ENCODE measurements at places on chromosomes 16 and 17.

- no peak for DNase-seq
Measured at GRCh38 chr16:6111390-6111789, 1013.8 kb upstream of the EEF2KMT start.

- DNase-seq = no peak
Measured at GRCh38 chr17:5861854-5862253, 208.3 kb upstream of the WSCD1 start.

- DNase-seq = no peak
Measured at GRCh38 chr17:44124118-44124438, 637 bp upstream of the HDAC5 start.

DNA sequence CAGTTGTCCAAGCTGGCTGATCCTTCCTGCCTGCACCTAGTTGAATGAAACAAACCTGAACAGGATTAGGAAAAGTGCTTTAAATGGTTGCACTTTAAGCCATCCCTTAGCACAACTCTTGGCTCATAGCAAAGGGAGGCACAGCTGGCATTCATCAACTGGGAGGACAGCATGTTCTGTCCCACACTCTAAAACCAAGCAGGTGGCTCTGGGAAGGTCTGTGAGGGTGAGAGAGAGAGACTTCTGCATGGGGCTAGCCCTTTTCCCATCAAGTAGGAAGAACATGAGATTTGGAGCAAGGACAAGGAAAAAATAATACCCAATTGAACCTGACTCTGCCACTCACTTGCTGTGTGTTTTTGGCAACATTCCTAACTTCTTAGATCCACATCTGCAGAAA is 140.9 kb upstream of the CCL2 start:
- DNase-seq = no peak

DNA sequence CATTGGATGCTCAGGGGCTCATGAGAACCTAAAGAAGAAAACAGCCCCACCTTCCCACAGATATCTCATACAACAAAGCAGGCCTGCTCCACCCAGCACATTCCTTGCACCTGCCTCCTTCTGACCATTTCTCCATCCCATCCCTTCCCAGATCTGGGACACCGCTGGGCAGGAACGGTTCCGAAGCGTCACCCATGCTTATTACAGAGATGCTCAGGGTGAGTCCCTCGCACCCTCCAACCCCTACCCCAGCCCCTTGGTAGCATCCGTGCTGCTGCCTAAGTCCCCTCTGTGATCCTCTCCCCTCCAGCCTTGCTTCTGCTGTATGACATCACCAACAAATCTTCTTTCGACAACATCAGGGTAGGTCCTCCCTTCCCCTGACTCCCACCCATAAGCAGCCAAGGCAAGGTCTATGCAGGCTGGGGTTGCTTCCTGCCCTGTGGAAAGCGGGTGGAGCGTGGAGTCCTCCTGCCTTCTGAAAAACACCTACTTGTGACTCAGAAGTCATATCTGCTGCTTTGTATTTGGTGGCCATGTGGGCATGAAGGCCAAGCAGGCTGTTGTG is 5.4 kb upstream of the NHERF1 start:
- no peak for DNase-seq

GRCh38 chr16:35574011-35574410 is 2114.6 kb downstream of the TP53TG3F start:
- no peak for DNase-seq

DNA sequence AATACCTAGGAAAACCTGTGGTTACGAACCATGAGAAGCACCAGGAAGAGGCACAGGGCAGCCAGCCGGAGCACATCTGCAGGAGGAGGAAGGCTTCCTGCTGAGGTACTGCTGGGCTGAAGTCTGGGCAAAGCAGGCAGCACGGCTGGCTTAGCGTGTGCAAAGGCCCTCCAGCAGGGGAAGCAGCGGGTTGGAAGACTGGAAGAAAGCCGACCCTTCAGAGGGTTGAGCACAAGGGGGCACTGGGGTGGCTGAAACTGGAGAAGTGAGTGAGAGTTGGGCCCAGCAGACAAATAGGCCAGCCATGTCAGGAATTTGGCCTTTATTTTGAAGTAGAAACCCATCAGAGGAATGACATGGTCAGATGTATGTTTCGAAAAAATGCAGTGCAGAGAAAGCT is 12.1 kb upstream of the HSD3B7 start:
- no peak for DNase-seq

- no peak for DNase-seq
Measured at GRCh38 chr16:2518823-2519710, 1.1 kb upstream of the AMDHD2 start.

DNA sequence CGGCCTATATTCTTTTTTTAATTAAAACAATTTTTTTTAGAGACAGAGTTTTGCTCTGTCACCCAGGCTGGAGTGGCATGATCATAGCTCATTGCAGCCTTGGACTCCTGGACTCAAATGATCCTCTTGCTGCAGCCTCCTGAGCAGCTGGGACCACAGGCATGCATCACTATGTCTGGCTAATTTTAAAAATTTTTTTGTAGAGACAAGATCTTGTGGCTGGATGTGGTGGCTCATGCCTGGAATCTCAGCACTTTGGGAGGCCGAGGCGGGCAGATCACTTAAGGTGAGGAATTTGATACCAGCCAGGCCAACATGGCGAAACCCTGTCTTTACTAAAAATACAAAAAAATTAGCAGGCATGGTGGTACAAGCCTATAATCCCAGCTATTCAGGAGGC is 54.8 kb upstream of the MSI2 start:
- DNase-seq = no peak

DNA sequence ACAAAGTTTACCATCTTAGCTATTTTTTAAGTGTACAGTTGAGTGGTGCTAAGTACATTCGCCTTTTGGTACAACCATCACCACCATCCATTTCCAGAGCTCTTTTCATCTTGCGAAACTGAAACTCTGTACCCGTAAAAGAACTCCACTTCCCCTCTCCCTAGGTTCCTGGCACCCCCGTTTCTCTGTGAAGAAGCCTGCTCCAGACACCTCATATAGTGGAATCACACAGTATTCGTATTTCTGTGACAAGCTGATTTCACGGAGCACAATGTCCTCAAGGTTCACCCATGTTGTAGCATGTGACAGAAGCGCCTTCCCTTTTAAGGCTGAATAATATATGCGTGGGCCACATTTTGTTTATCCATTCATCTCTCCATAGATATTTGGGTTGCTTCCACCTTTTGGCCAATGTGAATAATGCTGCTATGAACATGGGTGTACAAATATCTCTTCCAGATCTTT is 54.2 kb upstream of the MAP3K14 start:
- DNase-seq = no peak

GRCh38 chr17:43382776-43383175 is 16.0 kb upstream of the ARL4D start:
- no peak for DNase-seq
